ENCODE measurements at places on chromosomes 3 and 15.
A peak's percentile ranks its signal among the peaks of the same experiment; 100 is the strongest.

DNA sequence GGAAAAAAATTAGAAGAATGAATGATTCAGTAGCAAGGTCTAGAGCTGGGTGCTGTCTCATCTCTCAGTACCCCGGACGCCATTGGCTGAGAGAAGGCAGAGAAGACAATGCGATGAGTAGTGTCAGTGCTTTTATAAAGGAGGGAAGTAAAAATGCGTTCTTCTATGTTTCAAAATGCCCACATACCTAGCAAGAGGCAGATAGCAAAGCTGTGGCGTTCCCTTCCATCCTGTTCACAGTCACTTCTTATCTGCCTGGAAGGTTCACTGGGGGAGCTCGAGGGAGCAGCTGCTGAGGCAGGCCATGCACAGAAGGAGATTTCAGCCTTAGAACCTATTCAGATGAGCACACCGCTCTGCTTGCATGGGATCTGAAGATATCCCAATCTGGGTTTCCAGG, 234.0 kb downstream of the RPLP1 start:
- DNase-seq = no peak

DNA sequence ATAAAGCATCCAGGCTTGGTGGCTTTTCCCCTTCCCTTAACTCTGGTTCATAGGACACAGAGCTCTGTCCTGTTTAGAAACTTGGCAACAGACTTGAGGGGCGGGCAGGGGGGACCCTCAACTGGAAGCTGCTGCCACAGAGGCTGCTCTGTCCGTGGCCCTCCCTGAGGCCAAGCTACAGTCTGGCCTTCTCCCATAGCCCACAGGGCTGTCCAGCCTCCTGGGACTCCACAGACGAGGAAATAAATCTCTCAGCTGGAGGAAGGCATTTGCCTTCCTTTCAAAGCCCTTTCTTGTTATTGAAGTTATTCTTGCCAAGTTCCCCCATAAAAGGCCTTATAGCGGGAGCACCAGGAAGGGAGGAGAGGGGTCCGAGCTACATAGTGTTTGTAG, 248.8 kb upstream of the TPM1 start:
- DNase-seq = no peak

- DNase-seq = peak; percentile 71
These were observed 27.3 kb downstream of the CEP19 start for GRCh38 chr3:196684548-196685407.

GRCh38 chr15:64809649-64810496, 15.6 kb downstream of the PIF1 start:
- DNase-seq = peak; percentile 91

GRCh38 chr3:72554689-72555088, 293.6 kb downstream of the SHQ1 start:
- DNase-seq = no peak

DNA sequence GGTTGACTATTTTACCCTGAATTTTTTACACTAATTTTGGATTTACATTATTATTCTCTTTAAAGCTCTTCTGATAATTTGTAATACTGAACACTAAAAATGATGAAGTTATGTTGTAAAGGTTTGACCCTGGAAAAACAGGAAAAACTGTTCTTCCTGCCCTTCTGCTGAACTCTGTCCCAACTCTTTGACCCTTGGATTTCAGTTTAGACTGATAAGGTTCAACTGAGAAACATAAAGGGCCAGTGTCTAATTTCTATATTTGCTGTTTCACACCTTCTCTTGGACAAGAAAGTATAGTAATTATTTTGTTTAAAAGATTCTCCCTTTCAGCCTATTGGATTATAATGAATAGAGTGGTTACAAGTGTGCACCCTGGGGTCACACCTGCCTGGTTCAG, 12.8 kb upstream of the TMOD3 start:
- no peak for DNase-seq

DNA sequence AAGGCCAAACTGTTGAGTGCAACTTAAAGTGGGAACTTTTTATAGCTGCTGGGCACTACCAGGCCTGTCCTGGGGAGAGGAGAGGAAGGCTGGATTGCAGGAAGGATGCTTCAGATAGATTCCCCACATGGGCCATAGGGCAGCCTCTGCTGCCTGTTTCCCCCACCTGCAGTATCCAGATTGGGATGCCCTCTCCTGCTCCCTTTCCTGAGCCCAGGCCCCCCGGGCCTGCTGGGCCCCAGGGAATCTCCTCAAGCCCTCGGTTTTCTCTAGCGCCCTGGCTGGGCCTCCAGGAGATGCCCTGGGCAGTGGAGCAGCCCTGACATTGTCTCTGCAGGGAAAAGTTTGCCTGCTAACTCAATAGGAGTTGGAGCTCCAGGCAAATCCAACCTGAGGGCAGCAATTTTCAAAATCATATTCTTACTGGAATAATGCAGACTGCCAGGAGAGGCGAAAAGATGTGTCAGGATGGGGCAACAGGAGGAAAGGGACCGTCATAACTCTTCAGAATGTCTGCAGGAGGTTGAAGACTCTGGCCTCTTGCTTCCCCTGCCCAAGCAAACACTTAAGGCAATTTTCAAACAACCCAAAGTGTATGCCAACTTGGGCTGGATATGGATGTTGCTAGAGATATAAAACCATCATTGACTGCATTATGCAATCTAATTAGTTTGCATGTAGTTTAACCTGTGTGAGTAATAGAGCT, 4.4 kb downstream of the NR2F2 start:
- no peak for DNase-seq

DNA sequence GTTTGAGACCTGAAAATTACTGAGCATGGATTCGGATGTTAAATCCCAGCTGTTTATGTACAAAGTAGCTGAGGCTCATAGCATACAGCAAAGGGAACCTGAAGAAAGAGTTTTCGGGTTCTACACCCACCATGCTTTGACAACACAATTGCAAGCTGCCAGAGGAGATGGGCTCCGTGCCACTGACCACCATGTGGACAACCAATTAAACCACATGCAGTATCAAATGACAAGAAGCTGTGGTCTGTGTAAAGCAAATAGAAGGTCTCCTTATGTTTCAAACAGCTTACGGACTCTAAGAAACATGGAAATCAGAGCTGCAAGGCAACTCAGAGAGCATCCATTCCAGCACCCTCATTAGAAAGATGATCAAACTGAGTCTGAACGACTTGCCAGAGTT, 12.9 kb downstream of the GABRB3 start:
- DNase-seq = no peak

GRCh38 chr3:167711439-167711838, 23.3 kb downstream of the PDCD10 start:
- no peak for DNase-seq

- no peak for DNase-seq
These were observed 106.5 kb downstream of the ASB7 start for GRCh38 chr15:100708916-100709315.

DNA sequence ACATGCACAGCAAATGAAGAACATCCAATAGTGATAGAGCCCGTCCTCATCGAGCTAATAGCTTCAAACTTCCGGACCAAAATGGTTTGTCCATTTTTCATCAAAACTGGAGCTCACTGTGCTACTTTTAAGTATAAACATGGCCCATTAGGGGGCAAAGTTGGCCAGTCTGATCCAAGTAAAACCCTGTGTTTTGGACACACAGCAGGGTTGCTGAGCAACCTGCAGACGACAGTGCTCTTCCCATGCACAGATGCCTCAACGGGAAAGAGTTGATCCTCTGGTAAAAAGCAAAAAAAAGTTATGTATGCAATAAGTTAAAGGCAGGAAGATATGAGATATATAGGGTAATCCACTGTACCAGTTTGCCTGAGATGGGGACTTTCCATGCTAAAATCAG, 244.0 kb upstream of the THBS1 start:
- no peak for DNase-seq

DNA sequence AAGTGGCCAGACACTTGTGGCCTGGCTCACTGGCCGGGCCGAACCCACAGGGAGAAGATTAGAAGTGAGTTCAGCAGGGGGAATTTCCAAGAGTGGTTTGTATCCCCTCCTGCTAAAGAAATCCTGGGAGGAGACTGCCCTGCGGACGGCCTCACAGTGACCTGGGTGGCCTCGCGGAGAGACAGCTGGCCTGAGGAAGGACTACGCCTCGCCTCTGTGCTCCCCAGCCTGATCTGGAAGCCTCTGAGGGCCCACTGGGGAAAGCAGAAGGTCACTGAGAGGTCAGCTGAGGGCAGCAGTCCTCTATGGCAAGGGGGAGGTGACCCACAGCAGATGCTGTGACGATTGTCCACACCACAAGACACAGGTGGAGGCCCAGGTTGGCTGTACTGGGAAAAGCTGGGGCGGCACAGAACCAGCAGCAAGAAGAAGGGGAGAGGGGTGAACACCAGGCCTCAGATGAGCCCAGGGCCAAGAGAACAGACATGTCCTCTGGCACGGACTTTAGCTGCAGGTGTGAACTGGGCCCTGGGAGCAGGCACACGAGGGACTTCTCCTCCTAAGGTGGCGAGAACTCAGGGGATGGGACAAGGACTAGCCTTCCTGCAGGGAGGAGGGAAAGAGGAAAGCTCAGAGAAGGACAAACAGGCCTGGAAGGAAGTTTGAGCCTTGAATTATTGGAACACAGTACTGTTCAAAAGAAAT, 37.2 kb upstream of the DLG1 start:
- DNase-seq = no peak

GRCh38 chr3:184059424-184059823, 6.6 kb downstream of the HTR3C start:
- no peak for DNase-seq

- peak; percentile 40 for DNase-seq
These were observed 7.7 kb downstream of the SNX4 start for GRCh38 chr3:125512135-125512920.

- no peak for DNase-seq
These were observed 12.8 kb downstream of the USP3 start for GRCh38 chr15:63517202-63517601.

DNA sequence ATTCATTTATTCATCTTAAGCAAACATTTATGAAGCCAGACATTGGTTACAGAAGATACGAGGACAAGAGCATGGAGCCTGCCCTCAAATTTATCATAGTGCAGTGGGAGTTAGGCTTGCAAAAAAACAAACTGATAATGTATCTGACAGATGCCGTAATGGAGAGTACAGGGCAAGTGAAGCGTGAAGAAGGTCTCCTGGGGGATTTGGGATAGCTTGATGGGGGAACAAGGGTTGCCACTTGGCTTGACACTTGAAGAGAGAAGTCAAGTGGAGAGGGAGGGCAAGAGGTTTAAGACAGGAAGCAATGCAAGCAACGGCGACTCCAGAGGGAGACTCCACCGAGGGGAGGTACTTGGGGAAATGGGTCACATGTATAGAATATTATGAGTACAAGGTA, 129.3 kb downstream of the SSR3 start:
- DNase-seq = no peak

- DNase-seq = peak; percentile 34
These were observed 21.4 kb downstream of the ACKR2 start for GRCh38 chr3:42830437-42831320.

DNA sequence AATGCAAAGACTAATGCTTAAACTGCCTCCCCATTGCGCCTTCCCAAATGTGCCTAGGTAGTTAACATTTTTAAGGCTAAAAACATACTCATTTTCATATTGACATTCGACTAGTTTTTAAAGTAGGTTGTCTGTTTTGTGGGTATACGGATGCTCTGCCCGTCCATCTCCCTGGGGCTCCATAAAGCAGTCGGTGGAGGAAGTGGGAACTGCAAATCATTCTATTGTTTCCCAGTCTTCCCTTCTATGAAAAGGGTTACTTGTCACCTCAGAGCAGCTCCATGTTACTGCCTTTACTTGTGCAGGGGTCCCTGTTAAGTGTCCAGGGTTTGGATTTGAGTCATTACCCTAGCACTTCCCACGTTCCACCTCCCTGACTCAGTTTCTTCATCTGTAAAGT, 10.9 kb downstream of the CHCHD6 start:
- peak; percentile 53 for DNase-seq

DNA sequence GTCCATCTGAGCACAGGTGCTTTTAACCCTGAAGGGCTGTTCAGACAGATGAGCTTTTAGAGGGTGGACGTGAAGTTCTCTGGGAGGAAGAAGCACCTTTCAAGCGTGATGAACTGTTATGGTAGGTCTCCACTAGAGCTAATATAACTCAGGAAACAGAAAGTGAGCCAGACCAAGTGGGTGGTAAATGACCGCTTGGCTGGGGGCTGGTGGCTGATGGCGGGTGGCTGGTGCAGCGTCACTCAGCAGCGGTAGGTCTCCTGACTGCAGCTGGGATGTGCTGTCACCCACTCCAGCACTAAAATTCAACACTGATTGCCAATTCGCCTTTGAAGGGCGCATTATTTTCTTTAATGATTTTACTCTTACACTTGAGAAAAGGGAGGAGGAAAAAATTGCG, 31.2 kb upstream of the LACTB start:
- DNase-seq = no peak

GRCh38 chr3:120326784-120327183, 22.4 kb downstream of the LRRC58 start:
- no peak for DNase-seq

DNA sequence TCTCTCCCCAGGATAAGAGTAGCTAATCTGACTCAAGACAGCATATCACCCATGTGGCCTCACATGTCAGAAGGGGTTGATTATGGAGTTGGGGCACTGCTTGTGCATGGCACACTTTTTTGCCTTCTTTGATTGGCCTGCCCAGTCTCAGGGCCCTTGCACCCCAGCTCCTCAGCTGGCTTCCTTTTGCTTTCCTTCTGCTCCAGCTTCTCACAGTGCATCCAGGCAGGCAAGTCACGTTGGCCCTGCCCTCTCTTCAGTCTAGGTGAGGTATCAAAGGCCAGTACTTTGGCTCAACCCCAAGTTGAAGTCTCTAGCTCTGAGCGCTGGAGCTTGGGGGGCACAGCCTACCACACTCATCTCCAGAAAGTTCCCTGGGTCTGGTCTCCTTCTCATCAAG, 42.2 kb downstream of the NGRN start:
- DNase-seq = no peak

DNA sequence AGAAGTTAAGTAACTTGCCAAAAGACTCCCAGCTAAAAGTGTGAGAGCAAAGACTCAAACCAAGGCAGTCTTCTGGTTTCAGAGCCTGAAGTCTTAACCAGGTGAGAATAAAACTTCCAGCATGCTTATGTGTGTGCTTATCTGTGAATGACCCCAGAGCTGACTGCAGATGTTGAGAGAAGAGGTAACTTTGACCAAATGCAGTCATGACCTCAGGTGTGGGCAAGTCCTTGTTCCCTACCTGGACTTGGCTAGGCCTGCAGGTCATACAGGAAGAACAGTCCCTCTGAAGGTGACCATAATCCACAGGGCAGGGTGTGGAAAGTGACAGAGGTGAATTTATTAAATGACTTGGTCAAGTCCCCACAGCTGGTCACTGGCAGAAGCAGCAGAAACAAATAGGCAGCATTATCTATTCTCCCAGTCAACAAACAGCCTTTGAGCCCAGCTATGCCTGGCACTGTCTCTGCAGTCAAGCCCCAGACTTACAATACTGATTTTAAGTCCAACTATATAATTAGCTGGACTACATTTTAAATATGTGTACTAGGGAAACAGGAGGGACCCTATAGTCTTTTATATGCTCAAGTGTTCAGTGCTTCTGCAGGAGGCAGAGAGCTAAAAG, 3.0 kb upstream of the CPEB1 start:
- DNase-seq = no peak

- DNase-seq = no peak
These were observed 27.1 kb downstream of the EIF2AK4 start for GRCh38 chr15:39961051-39961450.

- DNase-seq = no peak
These were observed 47.3 kb upstream of the LRRC58 start for GRCh38 chr3:120396469-120396868.
